ENCODE measurements at places on chromosomes 6 and 20.

- DNase-seq: no peak
These were observed 40.4 kb upstream of the RAB22A start for GRCh38 chr20:58268936-58269619.

DNA sequence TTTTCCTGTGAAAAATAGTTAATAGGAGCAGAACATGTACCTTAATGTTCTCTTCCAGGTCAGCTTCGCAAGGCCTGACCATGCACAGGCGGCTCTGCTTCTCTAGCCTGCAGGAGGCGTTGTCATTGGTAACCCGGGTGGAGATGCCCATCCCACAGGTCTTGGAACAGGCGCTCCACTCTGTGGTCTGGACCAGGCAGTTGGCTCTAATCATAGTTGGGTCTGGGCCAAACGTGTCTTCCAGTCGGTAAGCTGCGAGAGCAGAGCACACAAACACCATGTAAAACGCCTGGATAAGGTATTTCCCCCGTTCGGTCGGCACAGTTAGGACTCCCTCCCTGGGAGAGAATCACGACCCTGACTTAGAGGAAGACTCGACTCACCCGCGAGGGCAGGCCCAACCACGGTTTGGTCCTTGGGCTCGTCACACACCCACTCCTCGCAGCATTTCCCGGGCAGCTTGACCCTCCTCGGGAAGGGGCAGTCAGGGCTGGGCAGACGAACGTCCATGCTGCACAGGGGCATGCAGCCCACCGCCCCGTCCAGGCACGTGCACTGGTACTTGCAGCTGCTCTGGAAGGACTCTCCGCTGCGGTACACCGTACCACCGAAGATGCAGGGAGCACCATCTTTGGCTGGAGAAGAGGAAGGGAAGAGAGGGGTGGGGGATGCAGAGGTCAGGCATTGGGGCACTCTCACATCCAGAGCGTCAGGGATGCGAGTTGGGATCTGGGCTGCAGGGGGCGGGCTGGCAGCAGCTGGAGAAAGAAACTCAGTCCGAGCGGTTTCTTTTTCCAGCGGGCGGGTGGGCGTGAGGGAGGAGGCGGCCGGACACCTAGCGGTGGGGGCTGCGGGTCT, 1.0 kb downstream of the CCN2 start:
- no peak for DNase-seq

DNA sequence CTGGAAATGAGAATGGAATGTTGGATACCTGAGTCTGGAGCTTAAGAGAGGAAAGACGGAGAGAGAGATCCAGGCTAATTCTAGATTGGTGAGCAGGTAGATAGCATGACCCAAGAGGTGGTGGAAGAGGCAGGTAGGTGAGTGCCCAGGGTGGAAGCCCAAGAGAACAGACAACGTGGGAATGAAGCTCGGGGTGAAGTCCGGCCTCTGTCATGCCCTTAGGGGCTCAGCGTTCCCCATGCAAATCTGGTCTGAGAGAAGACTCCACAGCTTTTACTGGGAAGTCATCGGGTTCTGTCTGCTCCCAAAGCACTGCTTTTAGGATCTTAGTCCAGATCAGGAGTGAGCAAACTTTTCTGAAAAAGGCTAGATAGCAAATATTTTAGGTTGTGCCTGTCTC, 3.6 kb downstream of the NELFCD start:
- no peak for DNase-seq

DNA sequence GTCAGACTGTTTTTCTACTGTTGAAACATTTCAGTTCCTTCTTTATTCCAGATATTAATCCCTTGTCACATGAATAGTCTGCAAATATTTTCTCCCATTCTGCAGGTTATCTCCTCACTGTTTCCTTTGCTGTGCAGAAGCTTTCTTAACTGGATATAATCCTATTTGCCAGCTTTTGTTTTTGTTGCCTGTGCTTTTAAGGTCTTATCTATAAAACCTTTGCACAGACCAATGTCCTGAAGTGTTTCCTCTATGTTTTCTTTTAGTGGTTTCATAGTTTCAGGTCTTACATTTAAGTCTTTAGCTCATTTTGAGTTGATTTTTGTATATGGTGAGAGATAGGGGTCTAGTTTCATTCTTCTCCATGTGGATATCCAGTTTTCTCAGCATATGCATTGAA, 19.2 kb downstream of the NCOA6 start:
- DNase-seq: no peak

DNA sequence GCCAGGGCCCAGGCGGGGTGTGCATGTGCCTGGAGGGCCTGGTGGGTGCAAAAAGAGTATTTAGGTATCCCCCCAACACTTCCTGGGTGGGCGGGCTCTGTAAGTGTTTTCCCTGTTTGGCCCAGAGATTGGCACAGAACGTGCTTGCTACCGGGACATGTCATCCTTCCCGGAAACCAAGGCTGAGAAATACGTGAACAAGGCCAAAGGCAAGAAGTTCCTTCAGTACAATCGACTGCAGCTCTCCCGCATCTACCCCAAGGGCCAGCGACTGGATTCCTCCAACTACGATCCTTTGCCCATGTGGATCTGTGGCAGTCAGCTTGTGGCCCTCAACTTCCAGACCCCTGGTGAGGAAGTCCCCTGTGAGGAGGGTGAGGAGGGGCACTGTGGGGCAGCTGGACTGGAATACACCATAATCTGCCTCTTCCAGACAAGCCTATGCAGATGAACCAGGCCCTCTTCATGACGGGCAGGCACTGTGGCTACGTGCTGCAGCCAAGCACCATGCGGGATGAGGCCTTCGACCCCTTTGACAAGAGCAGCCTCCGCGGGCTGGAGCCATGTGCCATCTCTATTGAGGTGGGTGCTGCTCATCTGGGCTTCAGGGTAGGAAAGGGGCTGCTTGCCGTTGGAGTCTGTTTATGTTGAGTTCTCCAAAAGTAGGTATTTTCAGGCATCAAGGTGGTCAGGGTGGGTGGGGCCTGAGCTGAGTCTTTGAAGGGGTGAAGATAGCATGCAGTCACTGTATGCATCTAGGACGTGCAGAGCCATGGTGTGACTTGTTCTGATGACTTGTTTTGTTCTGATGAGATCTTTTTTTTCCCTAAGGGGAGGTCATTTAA, 35.2 kb downstream of the PLCG1 start:
- no peak for DNase-seq

DNA sequence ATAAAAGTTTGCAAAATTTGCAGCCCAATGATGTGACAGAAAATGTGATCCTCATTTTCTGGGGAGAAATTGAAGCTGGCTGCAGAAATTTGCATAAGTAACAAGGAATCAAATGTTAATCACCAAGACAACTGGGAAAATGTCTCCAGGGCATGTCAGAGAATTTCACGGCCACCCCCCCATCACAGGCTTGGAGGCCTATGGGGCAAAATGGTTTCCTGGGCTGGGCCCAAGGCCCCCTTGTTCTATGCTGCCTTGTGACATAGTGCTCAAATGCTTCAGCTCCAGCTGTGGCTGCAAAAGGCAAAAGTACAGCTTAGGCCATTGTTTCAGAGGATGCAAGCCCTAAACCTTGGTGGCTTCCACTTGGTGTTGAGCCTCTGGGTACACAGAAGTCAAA, 1202.6 kb downstream of the EPHA7 start:
- no peak for DNase-seq

DNA sequence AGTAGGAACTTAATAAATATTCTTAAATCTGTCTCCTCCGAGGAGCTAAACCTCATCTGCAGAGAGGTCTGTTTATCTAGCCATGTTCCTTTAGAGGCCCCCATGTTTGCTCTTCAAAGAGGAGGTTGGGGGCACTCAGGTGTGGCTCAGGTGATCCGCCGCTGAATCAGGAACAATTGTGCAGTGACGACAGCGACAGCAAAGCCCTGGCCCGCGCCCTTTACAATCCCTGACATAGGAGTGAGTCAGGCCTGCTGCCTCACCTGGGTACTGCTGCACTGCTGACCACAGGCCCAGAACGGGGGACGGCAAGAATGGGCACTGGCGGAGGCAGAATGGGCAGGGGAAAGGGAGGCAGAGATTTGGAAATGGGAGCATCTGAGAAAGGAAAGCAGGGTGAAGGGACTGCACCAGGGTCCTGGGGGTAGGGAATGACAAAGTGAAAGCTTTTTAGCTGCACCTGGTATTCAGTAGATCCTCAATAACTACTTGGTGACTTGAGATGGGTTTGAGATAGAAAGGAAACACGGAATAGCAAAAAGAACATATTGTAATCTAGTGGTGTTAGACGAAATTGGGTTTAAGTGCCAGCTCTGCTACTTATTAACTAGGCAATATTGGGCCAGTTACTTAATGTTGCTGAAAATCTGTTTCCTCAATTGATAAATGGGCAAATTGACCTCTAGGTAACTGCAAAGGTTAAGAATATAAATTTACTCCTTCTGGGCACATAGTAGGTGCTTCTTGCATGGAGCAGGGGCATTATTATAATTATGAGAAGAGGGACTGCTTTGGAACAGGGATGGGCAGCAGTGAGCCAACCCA, 5.4 kb upstream of the IER3 start:
- DNase-seq: no peak

DNA sequence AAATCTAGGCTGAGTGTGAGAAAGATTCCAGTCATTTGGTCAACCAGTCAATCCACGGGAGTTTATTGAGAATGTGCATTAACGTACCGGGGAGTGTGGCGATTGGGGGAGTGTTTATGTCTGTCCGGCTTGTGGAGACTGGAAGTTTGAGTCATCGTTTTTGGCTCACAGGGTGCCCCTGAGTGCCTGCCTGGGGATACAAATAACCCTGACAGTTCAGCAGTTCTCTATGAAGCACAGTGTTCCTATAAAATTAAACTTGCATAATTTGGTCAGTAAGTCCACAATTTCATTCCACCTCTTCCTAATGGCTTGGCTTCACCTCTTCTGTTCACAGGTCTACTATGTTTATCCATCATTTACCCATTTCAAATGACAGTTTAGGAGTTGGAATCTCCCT, 72.6 kb upstream of the PLEKHG1 start:
- no peak for DNase-seq

DNA sequence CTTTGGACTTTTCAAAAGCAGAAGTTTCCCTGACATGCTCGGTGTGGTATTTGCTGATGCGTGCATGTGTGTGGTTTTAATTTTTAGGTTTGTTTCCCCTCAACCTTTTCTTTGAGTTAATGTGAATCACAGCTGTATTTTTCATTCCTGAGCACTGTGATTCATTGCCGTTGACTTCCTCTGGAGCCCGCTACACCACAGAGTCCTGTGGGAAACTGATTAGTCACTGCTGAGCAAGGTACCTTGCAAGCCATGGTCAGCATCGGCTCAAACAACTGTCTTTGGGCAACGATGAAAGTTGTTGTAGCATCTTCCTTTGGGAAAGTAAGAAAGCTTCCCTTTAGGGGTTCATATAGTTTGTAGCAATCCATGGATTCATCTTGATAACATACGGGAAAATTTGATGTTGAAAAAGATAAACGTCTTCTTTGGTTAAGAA, 57.5 kb downstream of the RIN2 start:
- no peak for DNase-seq

DNA sequence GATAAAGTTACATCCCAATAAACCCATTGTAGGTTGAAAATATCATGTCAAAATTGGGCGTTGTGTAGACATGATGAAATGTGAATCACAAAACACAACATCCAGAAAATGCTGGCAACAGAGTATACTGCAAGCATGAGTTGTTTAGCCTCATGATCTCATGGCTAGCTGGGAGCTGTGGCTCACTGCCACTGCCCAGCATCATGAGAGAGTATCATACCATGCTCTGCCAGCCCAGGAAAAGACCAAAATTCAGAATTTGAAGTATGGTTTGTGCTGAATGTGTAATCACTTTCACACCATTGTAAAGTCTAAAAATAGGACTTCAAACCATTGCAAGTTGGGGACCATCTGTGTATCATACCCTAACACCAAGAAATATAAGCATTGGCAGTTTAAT, 45.2 kb upstream of the SMAP1 start:
- DNase-seq: no peak

DNA sequence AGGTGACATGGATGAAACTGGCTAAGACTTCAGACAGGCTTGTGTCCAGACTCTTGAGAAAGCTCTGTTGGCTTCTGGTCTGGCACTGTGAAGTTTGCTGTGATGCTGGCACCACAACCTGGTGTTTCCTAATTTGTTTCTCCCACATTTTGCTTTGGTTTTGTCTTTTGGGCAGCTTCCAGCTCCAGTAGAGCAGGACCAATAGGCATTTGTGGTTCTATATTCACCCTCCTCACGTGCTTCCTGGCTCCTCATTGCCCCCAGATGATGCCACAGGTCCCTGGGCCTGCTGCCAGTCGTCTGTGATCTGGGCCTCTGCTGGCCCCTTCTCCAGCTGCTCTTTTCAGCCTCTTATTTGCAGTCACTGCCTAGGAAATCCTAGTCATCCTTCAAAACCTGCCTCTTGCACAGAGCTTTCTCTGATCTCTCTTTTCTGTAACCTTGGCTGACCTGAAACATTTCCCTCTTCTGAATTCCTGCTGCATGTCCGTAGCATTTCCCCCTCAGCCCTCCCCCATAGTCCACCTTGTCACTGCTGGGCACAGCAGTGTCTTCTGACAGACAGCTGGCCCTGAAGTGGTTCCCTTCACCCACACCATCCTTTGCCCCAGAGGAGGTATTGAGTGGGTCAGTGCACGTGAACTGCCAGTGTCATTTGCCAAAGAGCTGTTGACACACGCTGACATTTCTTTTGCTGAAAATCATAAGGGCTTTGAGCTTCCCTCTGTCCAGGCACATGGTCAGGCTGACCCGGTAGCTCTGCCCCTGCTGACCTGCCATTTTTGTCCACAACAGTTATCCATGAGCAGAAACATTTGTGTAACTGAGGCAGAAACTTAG, 63.0 kb downstream of the PTPN1 start:
- no peak for DNase-seq

- no peak for DNase-seq
These were observed 29.7 kb upstream of the EXOC2 start for GRCh38 chr6:722608-723007.

DNA sequence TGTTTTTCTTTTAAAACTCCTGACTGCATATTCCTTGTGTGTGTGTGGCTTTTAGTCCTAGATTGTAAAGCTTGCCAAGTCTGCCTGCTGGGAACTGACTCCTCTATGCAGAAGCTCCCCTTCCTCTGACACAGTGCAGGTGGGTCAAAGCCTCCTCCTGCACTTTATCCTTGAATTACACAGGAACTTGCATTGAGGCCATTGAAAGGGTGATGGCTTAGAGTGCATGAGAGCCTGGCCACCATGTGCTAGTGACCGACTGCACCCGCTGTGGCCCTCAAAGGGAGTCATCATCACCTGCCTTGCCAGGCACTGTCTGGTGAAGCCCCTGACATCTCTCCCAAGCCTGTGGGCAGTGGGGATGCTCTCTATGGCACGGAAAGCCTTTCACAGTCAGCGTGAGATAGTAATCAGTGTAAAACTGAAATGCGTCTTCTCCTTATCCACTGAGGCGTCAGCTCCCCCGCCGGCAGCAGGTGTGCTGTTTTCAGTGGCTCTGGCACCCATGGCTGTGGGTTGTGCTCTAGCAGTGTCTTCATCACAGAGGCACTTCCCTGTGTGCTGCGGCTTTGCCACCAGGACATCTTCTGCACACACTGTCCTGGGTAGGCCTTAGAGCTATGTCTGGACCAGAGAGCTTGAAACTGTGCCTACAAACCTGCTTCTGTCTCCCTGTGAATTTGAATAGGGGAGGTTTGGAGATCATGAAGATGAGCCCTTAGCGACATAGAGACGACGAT, 87.9 kb downstream of the THBS2 start:
- DNase-seq: no peak

GRCh38 chr6:39530201-39530759, 194.9 kb downstream of the KIF6 start:
- DNase-seq: no peak

All from natural killer cell (primary cell).